ENCODE measurements at places on chromosomes 13 and 19.
A peak's percentile ranks its signal among the peaks of the same experiment; 100 is the strongest.

DNA sequence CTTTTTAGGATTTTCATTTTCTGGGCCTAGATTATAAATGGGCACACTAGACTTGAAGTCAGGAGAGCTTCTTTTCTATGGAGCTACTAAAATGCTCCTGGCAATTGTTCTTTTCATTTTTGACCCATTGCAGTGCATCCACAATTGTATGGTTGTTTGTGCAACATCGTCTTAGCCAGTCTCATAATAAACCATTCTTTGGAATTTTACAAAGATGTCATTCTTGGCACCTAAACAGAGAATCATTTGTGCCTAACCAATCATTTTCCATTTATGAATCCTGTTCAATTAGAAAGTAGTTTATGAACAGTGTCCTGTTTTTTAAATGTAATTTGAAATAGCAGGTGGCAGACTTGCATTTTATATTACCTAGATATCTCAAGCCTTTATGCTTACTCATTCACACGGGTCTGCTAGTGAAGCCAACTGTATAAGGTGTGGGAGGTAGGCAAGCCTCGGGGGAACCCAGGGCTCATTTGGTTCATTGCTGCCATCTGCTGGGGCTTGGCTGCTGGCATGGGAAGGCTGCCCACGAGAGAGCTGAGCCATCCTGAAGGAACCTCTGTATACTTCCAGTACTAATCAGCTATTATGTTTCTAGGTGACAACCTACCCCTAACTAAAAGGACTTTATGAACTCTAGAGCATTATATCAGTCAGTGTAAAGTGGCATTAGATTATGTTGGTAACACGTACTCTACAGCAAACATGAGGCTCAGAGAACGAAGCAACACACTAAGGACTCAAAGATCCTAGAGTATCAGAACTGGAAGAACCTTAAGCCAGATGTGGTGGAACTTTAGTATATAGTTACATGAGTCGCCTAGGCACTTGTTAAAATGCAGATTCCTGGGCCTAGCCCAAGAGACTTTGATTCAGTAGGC, 60.0 kb downstream of the TPT1 start:
- DNase-seq: peak; percentile 23
- H3K4me1 ChIP-seq: peaks cover 8% of the 10 kb centered on the region
- no peaks in the 10 kb centered on the region for H3K27me3 ChIP-seq
- no peak overlapping the region for H3K27ac ChIP-seq
- no peak overlapping the region for H3K4me3 ChIP-seq

DNA sequence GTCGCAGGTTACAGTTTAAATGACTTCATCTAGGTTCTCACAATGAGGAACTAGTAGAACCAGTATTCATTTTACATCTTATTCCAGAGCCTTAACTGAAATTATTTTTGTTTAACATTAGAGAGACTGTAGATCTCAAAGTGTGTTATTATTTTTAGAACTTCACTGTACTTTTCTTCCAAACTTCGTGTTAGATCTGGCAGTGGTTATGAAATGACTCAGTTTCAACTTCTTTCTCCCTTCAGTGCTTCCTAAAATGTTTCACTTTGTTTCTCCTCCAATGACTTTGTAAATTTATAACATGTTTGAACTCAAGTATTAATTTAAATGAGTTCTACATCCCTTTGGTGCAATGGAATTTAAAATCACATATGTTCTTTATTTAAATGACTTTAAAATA, 139.3 kb downstream of the PCDH9 start:
- H3K4me1 ChIP-seq: no peaks in the 10 kb centered on the region
- H3K27me3 ChIP-seq: no peaks in the 10 kb centered on the region
- no peak for DNase-seq
- no peaks in the 10 kb centered on the region for H3K36me3 ChIP-seq

DNA sequence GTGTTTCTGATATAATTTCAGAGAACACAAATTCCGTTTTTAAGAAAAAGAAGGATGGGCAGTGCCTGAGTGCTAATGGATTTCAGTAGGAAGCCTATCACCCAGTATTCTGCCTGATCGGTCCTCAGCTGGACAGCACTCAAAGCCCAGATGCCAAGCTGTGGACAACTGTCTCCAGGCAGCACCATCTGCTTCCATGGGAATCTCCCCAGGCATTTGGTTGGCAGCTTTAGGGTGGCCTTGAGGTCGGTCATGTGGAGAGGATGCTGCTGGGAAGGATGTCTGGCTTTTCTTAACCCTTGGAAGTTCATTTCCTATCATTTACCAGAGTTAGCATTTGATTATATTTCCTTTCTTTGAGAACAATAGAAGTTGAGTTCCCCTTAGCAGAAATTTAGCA, 311.7 kb downstream of the TBC1D4 start:
- no peaks in the 10 kb centered on the region for H3K36me3 ChIP-seq
- H3K4me3 ChIP-seq: no peak overlapping the region
- no peak overlapping the region for H3K27ac ChIP-seq
- H3K27me3 ChIP-seq: peaks cover 6% of the 10 kb centered on the region
- DNase-seq: no peak

- no peaks in the 10 kb centered on the region for H3K27me3 ChIP-seq
- DNase-seq: no peak
- peaks cover 4% of the 10 kb centered on the region for H3K36me3 ChIP-seq
- peaks cover 3% of the 10 kb centered on the region for H3K4me1 ChIP-seq
Measured at GRCh38 chr19:29016926-29017760, 195.8 kb downstream of the UQCRFS1 start.

DNA sequence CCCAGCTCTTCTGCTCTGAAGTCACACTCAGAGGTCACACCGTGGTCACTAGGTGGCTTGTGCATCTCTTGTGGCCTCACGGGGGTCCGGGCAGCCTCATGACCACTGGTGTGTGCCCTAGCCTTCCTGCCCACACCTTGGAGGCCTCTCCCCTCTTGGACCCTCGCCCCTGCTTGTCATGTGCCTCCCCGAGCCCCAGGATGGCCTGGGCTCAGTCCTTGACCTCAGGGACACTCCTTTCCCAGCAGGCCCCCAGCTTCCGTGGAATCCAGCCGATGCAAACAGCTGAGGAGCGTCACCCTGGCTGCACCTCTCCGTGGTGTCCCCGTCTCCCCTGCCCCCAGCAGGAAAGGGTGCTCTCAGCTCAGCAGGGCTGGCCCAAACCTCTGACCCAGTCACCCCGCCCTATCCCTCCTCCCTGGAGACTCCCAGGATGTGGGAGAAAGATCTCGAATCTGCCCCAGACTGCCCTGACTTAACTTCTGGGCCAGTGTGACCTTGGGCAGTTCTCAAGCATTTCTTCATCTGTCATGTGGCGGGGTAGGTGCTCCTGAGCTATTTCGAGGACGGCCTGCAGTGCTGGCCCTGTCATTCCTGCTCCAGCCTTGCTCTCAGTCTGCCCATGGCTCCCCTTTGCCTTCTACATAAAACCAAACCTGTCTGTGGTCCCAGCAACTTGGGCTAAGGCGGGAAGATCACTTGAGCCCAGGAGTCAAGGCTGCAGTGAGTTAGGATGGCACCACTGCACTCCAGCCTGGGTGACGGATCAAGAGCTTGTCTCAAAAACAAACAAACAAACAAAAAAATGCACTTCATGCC, 4.6 kb upstream of the SLC25A42 start:
- H3K4me1 ChIP-seq: peaks cover 10% of the 10 kb centered on the region
- no peak overlapping the region for H3K4me3 ChIP-seq

DNA sequence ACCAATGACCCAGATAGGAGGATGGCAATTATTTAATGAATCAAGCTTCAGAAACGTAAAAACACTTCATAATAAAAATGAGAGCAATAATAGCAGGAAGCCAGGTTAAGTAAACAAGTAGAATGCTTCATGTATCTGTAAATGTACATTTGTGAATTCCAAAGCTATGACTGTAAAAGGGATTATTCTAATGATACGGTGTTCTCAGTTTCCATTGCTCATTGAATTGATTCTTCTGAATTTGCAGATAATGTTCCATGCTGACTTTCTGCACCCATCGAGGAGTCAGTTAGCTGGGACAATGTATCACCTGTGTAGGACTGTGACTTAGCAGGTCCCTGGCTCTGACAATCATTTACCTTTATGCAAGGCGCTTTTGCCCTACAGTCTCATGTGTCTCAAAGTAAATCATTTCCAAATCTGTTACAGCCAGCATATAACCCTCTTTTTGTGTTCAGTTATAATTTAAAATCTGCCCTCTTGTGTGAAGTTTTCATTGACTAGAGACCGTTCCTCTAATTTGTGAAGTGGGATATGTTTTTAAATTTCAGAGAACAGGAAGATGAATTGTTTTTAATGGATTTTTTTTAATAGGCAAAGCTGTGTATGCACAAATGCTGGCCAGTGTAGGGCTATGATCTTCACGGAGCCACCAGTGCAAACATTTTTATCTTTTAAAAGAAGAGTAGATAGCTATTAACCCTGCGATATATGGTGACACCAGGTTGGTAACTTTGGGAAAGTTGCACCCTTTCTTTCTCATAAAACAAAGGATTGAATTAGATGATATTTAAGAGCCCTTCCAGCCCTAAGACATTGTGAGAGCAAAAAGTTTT, 267.1 kb downstream of the KLF5 start:
- no peak overlapping the region for H3K4me3 ChIP-seq
- H3K36me3 ChIP-seq: no peaks in the 10 kb centered on the region
- no peaks in the 10 kb centered on the region for H3K4me1 ChIP-seq
- H3K27me3 ChIP-seq: no peaks in the 10 kb centered on the region
- no peak overlapping the region for H3K27ac ChIP-seq

- peaks cover 5% of the 10 kb centered on the region for H3K27me3 ChIP-seq
- H3K4me1 ChIP-seq: no peaks in the 10 kb centered on the region
- DNase-seq: no peak
- no peaks in the 10 kb centered on the region for H3K36me3 ChIP-seq
Measured at GRCh38 chr13:79628463-79628862, 147.5 kb downstream of the NDFIP2 start.

DNA sequence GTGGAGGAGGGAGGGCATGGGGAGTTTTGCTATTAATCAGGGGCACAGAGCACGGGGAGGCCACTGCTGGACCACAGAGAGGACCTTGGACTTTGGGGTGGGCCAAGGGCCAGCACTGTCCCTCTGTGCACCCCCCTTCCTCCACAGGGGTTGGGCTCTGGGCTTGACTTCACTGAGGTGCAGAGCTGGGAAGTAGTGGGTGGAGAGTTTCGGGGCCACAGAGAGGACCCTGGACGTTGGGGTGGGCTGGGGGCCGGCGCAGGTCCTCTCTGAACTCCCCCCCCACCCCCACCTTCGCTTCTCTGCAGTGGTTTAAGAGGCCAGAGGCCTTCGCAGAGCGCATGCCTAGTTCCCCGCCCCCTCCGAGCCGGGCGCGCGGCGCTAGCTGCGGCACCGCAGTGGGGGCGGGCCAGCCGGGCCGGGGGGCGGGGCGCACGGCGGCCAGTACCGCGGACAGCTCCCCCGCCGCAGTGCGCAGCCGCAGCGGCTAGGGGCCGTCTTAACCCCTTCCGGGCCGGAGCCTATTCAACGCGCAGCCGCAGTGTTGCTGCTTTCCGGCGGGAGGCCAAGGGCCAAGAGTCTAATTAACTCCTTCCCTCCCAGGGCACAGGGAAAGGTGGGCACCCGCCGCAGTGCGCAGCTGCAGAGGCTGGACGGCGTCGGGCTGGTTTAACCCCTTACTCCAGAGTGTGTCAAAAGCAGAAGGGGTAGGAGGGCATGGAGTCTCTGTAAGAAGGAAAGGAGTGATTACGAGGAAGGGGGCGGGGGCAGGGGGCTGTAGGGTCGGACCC, 3.7 kb downstream of the KCNC3 start:
- DNase-seq: peak; percentile 92
- peaks cover 10% of the 10 kb centered on the region for H3K27me3 ChIP-seq
- H3K4me1 ChIP-seq: peaks cover 33% of the 10 kb centered on the region
- H3K27ac ChIP-seq: peak overlapping the region; percentile 25
- H3K36me3 ChIP-seq: peaks cover 10% of the 10 kb centered on the region

DNA sequence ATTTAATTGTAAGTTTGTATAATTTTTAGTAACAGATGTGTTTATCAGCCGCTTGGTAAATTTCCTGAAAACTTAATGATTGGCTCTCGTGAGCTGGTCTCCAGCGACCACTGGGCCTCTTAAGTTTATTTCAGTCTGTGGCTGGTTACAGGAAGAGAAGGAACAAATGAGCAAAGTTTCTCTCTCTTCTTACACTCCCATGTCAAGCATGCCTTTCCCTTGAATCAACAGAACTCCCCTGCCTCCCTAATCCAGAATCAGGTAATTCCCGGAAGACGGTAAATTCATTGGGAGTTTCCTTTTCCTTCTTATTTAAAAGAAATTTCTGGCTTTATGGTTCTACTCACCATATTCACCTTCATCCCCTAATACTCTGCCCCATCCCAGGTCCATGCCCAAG, 52.5 kb upstream of the POMP start:
- no peaks in the 10 kb centered on the region for H3K36me3 ChIP-seq
- DNase-seq: no peak
- H3K27ac ChIP-seq: no peak overlapping the region
- H3K4me1 ChIP-seq: no peaks in the 10 kb centered on the region
- H3K27me3 ChIP-seq: peaks cover 1% of the 10 kb centered on the region

DNA sequence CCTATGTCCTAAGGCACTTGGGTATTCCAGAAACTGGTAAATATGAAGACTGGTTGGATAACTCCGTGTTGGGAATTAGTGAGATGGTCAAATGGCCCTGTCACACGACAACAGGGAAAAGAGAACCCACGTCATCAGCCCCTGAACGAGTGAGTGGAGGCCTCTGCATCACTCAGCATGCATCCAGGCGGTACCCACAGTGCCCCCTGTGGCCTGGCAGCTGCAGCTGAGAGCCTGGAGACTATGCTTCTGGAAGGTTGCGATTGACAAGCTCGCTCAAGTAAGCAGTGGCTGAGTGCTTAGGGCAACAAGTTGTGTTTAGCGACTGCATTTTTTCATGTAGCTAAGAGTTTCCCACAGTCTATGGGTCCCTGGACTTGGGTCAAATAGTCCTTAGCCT, 55.9 kb downstream of the COL4A2 start:
- H3K4me1 ChIP-seq: no peaks in the 10 kb centered on the region
- peaks cover 2% of the 10 kb centered on the region for H3K27me3 ChIP-seq
- DNase-seq: no peak
- no peak overlapping the region for H3K4me3 ChIP-seq

GRCh38 chr13:42788601-42789000, 7.2 kb downstream of the FAM216B start:
- DNase-seq: no peak
- no peaks in the 10 kb centered on the region for H3K36me3 ChIP-seq
- peaks cover 5% of the 10 kb centered on the region for H3K27me3 ChIP-seq
- no peaks in the 10 kb centered on the region for H3K4me1 ChIP-seq
- no peak overlapping the region for H3K27ac ChIP-seq

- H3K36me3 ChIP-seq: peaks cover 17% of the 10 kb centered on the region
- peaks cover 14% of the 10 kb centered on the region for H3K4me1 ChIP-seq
- DNase-seq: no peak
- H3K27me3 ChIP-seq: no peaks in the 10 kb centered on the region
- H3K4me3 ChIP-seq: no peak overlapping the region
- H3K27ac ChIP-seq: no peak overlapping the region
Measured at GRCh38 chr19:2341244-2341751, 12.8 kb downstream of the SPPL2B start.

- peak overlapping the region; percentile 100 for H3K4me3 ChIP-seq
- DNase-seq: no peak
- H3K27ac ChIP-seq: peak overlapping the region; percentile 66
- peaks cover 46% of the 10 kb centered on the region for H3K4me1 ChIP-seq
- peaks cover 17% of the 10 kb centered on the region for H3K36me3 ChIP-seq
Measured at GRCh38 chr19:3186160-3186688, 494 bp downstream of the NCLN start.

Measured in memory B cell (primary cell).